ENCODE measurements at places on chromosomes 2 and 18. TPM values are rescaled to one million over a fixed set of nuclear protein-coding genes. Genes with fewer than 3 reads are reported as not detected.

UGT1A10 gene
- total RNA-seq = not detected

NDC80 gene
- 6.0 TPM for total RNA-seq

TMEM247 gene
- not detected for total RNA-seq

DSC3 gene
- 1.4 TPM for total RNA-seq

RAD51AP2 gene
- total RNA-seq = not detected

CCDC85A gene
- total RNA-seq = not detected

MZT2B gene
- total RNA-seq = 263 TPM

FMNL2 gene
- total RNA-seq = 17.1 TPM

GALR1 gene
- not detected for total RNA-seq

TCF23 gene
- not detected for total RNA-seq

MRPS9 gene
- total RNA-seq = 13.7 TPM

TTC32 gene
- total RNA-seq = 7.4 TPM

C1QL2 gene
- total RNA-seq = not detected

CAVIN2 gene
- 16.9 TPM for total RNA-seq

TMEM178A gene
- total RNA-seq = 1.8 TPM

DPP10 gene
- 2.6 TPM for total RNA-seq

CD207 gene
- not detected for total RNA-seq

ST3GAL5 gene
- total RNA-seq = 7.8 TPM

ACMSD gene
- not detected for total RNA-seq

DLX2 gene
- not detected for total RNA-seq

SKOR2 gene
- not detected for total RNA-seq

PRSS56 gene
- not detected for total RNA-seq

NGEF gene
- total RNA-seq = 3.0 TPM

RNF125 gene
- total RNA-seq = 0.65 TPM

SERPINB10 gene
- total RNA-seq = not detected

REG1B gene
- total RNA-seq = not detected

LIMS4 gene
- not detected for total RNA-seq

SLC5A7 gene
- total RNA-seq = not detected

COL4A3 gene
- total RNA-seq = 0.48 TPM

REEP1 gene
- total RNA-seq = 0.40 TPM

ARHGAP28 gene
- 5.3 TPM for total RNA-seq

CDH19 gene
- 0.13 TPM for total RNA-seq

ADCYAP1 gene
- total RNA-seq = not detected

CTAGE1 gene
- not detected for total RNA-seq

RGPD4 gene
- not detected for total RNA-seq

PKDCC gene
- total RNA-seq = 200 TPM

MMADHC gene
- 137 TPM for total RNA-seq
